ENCODE measurements at places on chromosomes 7 and 10.
A peak's percentile ranks its signal among the peaks of the same experiment; 100 is the strongest.

DNA sequence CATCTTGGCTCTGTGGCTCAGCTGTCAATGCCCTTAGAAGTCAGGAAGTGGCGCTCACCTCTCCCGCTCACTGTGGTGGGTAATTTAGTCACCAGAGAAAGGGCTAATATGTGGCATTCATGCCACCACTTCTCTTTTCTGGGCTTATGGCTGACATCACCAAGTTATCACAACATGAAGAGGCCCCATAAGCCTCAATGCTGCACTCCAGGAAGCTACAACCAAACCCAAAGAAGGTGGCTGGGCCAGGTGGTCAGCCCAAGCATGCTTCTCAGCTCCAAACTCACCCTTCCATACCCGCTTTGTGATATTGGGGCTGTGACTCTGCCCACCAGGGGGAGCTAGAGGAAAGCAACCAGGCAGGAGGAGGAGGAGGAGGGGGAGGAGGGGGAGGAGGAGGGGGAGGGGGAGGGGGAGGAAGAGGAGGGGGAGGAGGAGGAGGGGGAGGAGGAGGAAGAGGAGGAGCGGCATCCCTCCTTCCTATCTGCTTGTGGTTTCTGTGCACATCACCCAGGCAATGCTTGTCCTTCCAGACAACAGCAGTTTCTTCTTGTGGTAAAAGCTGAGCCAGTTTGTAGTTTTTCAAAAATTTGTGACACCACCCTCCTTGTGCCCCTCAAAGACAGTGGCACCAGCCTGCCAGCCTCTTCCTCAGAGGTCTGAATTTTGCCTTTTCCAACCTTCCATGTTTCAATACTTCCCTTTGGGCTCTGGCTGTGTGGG is 42.1 kb downstream of the CYP26A1 start:
- DNase-seq: peak; percentile 62

- no peak for DNase-seq
Measured at GRCh38 chr7:124429923-124430322, 335.7 kb downstream of the GPR37 start.

DNA sequence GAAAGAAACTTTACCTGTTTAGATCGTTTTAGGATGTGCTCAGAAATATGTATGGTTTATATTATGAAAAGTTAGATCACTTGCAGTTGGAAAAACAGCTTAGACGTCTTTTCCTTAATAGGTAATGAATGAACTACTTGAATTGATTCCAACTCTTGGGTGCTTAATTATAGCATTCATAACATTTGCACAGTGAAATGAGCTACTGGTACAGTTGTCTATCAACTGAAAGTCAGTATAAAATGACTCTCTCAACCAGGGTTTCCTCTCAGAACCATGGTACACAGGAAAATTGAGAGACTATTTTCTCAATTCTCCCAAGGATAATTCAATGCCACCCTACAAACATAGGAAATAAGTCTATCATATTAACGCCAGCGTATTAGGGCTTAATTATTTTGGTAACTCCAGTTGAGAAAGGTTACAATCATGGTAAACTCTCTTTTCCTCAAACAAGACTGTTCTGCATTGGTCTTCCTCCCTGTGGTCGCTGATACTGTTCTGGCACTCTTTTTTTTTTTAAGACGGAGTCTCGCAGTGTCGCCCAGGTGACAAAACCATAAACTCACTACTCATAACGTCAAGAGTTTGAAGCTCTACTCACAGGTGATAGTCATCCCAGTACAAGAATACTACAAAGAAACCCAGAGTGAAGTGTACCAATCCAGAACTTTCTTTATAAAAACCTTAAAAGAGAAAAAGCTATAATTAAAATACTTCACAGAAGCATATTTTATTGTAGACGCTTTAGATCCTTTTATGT is 2.0 kb downstream of the ANLN start:
- no peak for DNase-seq

DNA sequence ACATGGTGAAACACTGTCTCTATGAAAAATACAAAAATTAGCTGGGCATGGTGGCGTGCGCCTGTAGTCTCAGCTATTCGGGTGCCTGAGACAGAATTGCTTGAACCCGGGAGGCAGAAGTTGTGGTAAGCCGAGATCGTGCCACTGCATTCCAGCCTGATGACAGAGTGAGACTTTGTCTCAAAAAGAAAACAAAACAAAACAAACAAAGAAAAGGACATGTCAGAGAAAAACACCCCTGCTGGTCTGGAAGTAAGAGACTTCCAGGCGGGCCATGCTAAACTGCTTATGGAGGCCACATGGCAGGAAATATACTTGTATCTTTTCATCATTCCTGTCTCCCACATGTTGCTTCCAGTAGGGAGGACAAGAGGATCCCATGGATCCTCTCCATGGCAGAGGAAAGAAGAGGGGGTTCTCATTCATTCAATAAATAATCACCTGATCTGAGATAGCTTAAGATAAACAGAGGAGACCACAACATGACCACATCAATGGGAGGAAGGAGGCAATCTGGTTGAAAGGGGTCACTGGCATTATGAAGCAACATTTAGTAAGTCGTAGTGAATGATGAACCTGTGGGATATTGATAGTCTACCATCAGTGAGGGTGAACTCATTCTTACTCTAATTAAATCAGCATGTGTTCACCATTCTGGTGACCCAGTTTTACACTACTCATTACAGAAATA is 60.5 kb upstream of the ZNF138 start:
- DNase-seq: no peak

DNA sequence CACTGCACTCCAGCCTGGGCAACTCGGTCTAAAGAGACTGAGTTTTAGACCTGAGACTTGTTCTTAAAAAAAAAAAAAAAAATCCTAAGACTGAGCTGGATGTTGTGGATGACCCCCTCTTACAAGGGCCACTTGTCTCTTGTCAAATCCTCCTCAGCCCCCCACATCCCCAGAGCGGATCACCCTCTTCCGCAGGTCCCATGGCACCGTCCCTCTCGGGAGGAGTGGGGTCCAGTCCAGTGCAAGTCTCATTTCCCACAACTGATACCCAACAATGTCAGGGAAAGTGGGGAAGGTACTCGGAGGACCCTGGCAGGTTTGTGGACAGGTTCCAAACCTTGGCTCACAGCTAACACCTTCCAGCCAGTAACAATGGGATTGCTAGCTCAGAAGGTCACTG is 100.3 kb downstream of the ELFN1 start:
- DNase-seq: no peak

GRCh38 chr7:151792636-151793035 is 84.3 kb downstream of the PRKAG2 start:
- no peak for DNase-seq

- no peak for DNase-seq
Measured at GRCh38 chr10:108567899-108568752, 1355.2 kb downstream of the XPNPEP1 start.

DNA sequence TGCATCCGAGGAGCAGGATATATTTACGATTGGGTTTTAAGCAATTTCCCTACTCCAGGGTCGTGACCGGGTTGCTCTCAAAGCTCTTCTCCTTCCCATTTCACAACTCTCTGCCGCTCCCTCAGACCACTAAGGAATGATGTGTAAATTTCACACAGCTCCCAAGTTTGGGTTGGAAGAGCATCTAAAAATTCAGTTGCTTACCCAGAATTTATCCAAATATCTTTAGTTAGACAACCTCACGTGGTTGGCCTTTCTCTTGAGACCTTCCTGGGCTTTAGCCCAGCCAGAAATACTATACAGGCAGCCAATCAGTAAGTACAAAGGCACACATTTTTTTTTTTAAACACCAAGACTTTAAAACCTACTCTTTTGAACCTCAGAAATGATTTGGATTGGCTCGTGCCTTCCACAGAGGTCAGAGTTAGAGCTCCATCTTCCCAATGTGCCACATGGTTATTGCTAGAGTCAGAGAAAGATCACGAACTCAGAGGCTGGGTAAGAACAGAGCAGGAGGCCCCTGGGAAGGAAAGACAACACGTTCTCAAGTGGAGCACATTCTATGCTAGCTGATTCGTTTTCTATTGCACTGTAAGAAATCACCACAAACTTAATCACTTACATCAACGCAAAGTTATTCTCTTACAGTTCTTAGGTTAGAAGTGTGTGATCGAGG is 335.4 kb upstream of the MGMT start:
- DNase-seq: no peak

- no peak for DNase-seq
Measured at GRCh38 chr7:5625938-5626337, 155.5 kb downstream of the RNF216 start.

GRCh38 chr7:40851001-40851400 is 716.2 kb downstream of the SUGCT start:
- DNase-seq: no peak

- DNase-seq: no peak
Measured at GRCh38 chr10:64733980-64734379, 1212.8 kb downstream of the REEP3 start.

GRCh38 chr7:127845522-127846214 is 185.6 kb downstream of the LRRC4 start:
- DNase-seq: no peak

- no peak for DNase-seq
Measured at GRCh38 chr7:94561841-94562514, 52.4 kb downstream of the CASD1 start.

DNA sequence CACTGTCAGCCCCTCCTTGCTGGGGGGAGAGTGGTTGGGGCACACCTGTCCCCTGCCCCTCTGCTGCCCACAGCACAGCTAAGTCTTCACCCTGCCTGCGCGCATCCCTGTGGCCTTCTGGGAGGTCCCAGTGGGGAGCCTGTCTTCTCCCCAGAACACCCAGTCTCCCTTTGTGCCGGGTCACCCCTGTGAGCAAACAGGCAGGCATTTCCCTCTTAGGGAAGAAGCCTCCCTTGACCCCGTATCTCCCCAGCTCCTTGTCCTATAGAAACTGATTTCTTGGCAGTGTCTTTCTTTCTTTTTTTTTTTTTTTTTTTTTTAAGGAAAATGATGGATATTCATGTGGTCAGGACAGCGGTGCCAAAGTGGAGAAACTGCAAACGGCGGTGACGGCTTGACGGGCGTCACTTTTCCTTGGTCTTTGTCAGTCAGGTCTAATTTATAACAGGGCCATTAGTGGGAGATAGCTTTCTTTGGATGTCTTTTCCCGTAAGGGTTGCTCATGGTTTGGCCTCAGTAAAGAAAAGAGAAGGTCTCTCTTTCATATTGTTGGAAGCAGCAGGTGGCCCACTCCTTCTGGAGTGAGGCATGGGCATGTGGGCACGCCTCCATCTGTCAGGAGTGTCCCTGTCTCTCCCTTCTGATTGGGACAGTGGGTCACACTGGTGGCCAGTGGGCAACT is 115.3 kb downstream of the NKX6-2 start:
- no peak for DNase-seq

DNA sequence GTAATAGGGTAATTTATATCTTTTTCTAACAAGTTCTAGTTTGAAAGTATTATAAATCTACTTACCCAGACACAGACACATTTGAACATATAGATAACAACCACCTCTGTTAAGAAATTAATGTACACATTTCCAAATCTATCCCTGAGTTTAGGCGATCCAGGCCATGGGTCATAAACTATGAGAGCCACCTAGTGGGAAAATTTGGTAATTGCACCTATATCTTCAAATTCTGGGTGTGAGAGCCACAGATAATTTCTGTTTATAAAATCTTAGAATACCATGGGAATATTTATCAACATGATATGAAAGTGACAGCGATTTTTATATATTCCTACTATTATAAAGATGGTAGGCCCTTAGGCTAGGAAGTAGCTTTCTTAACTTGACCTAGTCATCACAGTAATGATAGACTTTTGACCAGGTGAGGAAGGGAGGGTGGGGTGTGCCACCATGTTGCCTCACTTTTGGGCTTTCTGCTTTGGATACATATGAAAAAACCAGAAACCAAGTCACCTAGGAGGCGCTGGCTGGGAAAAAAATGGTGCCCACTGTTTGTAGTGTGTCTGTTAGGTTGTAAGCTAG is 8.0 kb upstream of the EPHA1 start:
- no peak for DNase-seq

GRCh38 chr7:128389618-128390329 is 20.0 kb downstream of the IMPDH1 start:
- DNase-seq: no peak

GRCh38 chr10:4186849-4187540 is 402.0 kb upstream of the KLF6 start:
- DNase-seq: no peak

- DNase-seq: no peak
Measured at GRCh38 chr7:20862554-20862953, 75.9 kb upstream of the SP8 start.

DNA sequence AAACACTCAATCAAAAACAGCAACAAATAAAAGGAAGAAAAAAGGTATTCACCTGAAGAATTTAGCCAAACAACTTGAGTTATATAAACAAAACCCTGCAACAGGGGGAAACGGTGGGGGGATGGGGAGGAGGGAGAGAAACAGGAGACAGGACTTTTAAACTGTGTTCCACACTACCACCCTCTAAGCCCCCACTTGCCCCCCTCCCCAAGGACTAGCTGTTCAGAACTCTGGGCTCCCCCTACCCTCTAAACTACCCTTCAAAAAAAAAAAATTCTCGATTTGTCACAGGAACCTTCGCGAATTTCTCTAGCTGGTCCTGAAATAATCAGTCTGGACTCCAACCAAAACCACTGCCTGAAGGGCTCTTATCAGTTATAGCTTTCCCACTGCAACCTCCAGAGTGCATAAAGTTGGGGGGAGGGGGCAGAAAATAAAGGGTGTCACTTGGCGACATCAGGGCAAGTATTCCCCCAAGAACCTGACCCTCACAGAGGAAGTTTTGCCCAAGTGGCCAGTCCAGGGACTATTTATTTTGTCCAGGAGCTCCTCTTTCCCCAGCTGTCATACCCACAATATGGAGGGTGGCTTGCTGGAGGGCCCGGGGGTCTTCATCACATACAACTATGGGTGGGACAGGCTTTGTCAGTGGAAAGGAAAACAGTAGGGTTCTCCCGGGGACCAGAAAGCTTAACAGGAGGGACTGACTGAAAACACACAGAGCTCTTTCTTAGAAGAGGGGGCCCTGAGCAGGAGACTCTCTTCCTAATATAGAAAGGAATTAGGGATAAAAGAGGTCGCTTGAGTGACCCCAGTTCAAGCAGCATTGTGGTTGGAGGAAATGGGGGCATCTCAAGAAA is 1.3 kb downstream of the UBE2H start:
- no peak for DNase-seq

GRCh38 chr10:101576211-101576863 is 11.7 kb downstream of the POLL start:
- no peak for DNase-seq

GRCh38 chr10:129825826-129826225 is 138.2 kb downstream of the EBF3 start:
- no peak for DNase-seq

GRCh38 chr10:58712982-58713381 is 200.3 kb downstream of the BICC1 start:
- no peak for DNase-seq

- no peak for DNase-seq
Measured at GRCh38 chr10:31129880-31130405, 98.3 kb upstream of the ZNF438 start.

- no peak for DNase-seq
Measured at GRCh38 chr7:130632111-130632510, 36.4 kb downstream of the COPG2 start.

GRCh38 chr10:80506189-80506575 is 31.5 kb upstream of the SH2D4B start:
- DNase-seq: no peak

GRCh38 chr7:2654059-2654458 is 22.3 kb downstream of the TTYH3 start:
- DNase-seq: no peak

- DNase-seq: peak; percentile 41
Measured at GRCh38 chr7:127392182-127392565, 334 bp downstream of the ZNF800 start.
